AG09309 (cell line): ENCODE measurements at places on chromosomes 11 and 22.

GRCh38 chr11:48123934-48124755, 92.5 kb upstream of the OR4B1 start:
- no peak for DNase-seq

DNA sequence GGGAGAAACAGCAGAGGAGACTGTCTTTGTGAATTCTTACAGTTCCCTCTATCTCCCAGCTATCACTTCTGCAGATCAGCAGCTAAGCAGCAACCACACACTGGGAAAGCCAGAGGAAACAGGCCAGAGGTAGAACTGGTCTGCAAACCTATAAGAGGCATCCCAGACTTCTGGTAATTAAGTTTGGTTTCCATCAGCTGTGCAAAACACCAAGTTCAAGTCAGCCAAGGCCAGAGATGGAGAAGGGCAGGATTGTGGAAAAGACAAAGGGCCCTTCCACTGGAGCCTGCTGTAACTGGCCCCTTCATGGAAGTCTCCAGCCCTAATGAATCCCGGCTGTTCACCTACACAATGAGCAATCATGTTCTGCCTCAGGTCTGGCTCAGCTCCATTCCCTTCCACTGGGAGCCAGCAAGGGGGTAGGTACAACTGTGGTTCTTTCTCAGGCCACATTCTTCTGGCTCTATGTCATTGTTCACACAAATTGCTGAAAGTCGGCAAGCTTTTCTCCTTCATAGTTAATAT, 4.6 kb upstream of the PAMR1 start:
- DNase-seq = peak; percentile 91

- no peak for DNase-seq
Measured at GRCh38 chr11:47916361-47916841, 64.0 kb upstream of the PTPRJ start.

DNA sequence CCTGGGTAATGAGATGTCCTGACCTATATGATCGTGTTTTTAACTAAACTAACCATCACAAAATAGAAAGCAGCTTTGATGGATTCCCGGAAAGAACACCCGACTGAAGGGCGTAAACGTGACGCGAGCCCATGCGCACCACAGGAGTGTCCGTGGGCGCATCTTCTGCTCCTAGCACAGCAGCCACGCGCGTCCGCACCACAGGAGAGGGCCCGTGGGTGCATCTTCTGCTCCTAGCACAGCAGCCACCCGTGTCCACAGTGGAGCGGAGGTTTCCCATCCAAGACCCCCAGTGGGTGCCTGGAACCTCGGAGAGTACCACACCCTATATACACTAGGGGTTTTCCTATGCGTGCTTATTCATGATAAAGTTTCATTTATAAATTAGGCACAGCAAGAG, 36.1 kb upstream of the NRIP3 start:
- DNase-seq = no peak

DNA sequence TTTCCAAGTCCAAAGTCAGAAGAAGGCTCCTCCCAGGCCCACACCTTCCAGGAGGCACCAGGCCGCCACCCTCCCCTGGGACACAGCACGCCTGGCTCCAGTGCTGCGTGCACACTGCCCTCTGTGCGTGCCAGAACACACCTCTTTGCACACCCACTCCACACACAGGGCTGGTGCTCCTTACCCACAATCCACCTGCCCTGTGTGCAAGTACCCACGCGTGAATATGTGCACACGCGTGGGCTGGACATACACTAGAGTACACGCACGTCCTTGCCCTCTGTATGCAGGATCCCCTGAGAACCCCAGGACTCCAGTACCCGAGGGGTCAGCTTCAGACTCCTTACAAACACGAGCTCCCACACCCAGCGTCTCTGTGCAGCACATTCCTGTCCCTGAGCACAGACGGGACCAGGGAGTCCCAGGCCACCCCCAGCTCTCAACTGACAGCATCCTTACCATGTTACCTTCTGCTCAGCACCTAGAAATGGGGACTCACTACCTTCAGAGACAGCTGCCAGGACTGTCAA, 2.8 kb downstream of the DUSP8 start:
- DNase-seq = no peak

DNA sequence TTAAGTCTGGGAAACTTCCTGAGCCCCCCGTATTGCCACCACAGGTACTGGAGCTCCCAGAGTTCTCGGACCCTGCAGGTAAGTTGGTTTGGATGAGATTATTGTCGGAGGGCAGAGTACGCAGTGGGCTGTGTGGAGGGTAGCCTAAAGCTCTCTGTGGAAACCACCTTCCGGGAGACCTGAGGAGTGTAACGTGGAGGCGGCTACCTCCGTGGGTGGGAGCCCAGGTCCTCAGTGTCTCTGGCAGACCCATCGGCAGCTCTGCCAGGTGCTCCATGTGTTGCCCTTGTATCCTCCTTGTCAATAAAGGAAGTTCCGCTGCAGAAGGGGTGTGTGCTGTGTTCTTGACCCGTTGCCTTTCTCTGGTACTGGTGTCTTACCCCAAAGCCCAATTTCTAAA, 61.4 kb downstream of the SYT13 start:
- no peak for DNase-seq

GRCh38 chr11:3840870-3841425, at the start of gene RHOG:
RHOG (minus strand) TSS chr11:3840959; CDS start chr11:3828138, 12,821 bp downstream.
- peak; percentile 35 for DNase-seq

- DNase-seq = no peak
Measured at GRCh38 chr11:33214767-33215166, 42.4 kb upstream of the HIPK3 start.

- DNase-seq = no peak
Measured at GRCh38 chr11:19164230-19164855, 37.4 kb downstream of the CSRP3 start.

GRCh38 chr11:78957476-78958245, 383.0 kb upstream of the NARS2 start:
- DNase-seq = peak; percentile 10

DNA sequence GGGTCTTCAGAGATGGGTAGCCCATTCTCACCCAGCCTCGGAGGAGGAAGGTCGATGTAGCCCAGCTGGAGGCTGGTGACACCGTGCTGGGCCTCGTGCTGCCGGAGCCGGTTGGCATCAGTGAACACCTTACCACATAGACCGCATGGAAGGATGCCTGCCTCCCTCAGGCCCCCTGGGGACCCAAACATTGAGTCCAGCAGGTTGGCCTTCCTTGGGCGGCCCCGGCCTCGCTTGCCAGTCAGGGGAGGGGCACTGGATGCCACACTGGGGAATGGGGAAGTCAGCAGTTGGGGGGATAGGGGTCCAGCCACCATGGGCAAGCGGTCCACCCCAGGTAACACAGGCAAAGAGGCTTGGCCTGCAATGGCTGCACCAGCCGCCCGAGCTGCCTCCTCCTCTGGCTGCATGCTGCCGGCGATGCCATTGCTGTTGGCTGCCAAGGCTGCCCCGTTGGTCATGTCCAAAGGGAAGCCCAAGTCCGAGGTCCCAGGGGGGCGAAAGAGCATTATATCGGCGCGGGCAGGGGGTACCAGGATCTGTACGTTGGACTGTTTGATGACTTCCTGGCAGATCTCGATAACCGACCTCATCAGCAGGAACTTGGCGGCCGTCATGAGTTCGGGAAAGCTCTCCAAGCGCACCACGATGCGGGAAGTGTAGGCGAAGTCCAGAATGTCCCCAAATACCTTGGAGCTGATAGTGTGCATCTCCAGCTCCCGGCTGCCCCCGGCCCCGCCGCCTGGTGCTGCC, 1.4 kb downstream of the PATZ1 start:
- no peak for DNase-seq

GRCh38 chr22:47632701-47633100, 870.3 kb downstream of the TBC1D22A start:
- DNase-seq = no peak

- DNase-seq = no peak
Measured at GRCh38 chr11:130315354-130315970, 745 bp upstream of the ZBTB44 start.

DNA sequence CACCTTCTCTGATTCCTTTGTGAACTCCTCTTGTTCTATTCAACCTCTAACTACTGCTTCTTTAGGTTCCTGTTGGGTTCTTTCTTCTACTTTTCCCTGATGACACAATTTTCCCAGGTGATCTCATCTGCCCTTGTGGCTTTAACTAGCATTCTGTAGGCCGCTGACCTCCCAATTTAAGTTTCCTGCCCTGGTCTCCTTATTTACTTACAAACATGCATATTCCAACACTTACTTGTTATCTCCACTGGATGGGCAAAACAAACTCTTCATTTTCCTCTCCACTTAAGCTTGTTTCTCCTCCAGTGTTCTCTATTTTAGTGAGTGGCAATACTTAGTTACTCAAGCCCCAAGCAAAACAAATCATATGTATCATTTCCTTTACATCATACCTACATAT, 734.5 kb downstream of the METTL15 start:
- no peak for DNase-seq

- DNase-seq = peak; percentile 52
Measured at GRCh38 chr11:122229078-122229477, 113.1 kb upstream of the BLID start.

DNA sequence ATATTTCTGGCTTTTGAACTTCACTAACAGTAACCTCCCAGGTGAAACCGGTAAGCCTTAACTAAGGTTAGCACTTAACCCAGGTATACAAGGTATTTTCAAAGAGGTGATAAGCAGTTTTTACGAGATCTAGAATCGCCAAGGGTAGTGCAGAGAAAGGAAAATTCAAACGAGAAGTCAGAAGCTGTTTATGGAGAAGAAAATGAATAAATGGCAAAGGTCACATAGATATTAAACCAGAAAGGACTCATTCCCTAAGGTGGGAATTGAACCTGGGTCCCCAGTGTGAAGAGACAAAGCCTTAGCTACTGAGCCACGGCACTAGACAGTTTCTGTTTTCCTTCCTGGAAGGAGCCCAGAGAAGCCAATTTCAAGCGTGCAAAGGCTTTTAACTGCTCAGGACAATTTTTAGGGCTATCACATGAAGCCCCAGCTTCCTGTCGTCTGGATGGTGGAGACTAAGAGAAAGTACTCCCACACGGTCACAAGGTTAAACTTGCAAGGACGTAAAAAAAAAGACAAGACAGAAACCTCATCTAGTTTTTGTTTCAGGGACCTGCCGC, 5.7 kb upstream of the C1QTNF6 start:
- DNase-seq = no peak

GRCh38 chr11:12963792-12964536, 45.2 kb upstream of the RASSF10 start:
- DNase-seq = no peak

GRCh38 chr22:43197271-43197941, 10.5 kb upstream of the TTLL12 start:
- no peak for DNase-seq

GRCh38 chr22:28052825-28053269, 133.8 kb upstream of the PITPNB start:
- DNase-seq = no peak

GRCh38 chr11:80929031-80929805, 1488.4 kb upstream of the TENM4 start:
- DNase-seq = no peak

DNA sequence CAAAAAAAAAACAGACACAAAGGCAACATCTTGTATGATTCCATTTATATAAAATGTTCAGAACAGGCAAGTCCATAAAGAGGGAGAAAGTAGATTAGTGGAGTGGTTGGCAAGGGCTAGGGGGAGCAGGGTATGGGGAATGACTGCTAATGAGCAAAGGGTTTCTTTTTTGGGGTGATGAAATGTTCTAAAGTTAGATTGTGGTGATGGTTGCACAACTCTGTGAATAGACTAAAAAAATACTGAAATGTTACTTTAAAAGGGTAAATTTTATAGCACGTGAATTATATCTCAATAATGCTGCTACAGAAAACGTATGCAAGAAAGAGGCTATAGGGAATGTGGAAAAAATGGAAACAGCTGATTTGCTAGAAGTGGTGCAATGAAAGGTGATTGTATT, 155.1 kb downstream of the TENM4 start:
- DNase-seq = peak; percentile 11

DNA sequence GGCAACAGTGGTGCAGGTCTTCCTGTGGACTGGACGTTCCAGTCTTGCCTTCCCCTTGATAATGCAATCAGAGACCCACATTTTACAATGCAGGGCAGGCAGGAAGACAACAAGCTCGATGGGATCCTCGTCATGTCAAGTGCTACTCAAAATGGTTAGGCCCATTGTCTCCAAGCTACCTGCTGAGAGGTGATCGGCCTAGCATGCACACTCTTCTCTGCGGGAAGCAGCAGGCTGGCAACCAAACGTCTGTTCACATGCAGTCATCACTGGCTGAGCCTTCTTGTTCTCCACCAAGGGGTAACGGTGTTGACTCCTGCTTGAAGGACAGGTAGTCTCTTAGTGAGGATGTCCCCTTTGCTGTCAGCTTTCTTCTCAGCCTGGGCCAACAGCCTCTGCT, 25.5 kb upstream of the CD82 start:
- no peak for DNase-seq

DNA sequence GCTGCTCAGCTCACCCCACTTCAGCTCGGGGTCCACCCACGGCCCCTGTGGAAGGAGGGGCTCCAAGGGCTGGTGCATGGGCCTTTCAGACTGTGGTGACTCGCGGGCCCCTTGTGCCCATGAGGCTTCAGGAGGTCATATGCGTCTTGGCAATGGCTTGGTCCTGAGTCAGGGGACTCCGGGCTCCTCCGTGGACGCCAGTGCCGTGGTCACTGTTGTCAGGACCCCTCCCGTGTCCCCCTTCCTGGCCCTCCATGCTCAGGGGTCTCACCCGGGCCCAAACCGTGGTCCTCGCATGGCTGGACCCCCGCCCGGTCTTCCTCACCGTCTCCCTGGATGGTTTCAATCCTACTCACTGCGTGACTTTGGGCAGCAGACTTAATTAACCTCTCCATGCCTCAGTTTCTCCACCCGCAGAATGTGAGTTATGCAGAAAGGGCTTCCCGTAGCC, 436.4 kb downstream of the TBC1D22A start:
- no peak for DNase-seq

- no peak for DNase-seq
Measured at GRCh38 chr22:32815943-32816342, 14.4 kb downstream of the TIMP3 start.

DNA sequence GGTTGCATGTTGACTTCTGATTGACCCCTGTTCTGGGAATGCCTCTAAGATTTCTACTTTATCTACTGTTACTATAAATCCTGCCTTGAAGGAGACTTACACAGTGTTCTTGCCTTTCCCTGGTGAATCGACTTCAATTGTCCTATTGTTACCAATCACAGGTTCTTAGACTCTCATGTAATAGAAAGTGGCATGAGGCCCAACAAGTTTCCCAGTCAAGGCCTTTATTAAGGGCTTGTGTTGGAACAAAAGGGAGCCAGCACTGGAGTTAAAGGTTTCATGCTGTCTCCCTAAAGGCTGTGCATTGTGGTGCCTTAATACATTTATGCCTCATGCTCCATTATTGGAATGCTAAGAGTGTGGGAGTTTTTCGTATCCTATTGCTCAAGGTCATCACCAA, 23.3 kb downstream of the MS4A2 start:
- no peak for DNase-seq

DNA sequence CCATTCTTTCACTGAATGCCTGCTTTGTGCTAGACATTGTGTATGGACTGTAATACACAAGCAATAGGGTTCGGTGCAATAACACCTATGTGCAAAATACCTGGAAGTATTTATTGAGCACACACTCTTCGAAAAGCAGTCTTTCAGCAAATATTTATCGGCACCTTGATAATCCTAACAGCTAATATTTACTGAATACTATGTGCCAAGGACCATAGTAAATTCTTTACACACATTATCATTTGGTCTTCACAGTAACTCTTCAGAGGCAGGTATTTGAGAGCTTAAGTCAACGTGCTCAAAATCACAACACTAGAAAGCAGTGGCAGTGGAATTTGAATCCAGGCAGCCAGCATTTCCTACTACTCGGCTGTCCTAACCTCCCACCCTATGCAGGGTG, 2.2 kb downstream of the B3GNT6 start:
- no peak for DNase-seq

- no peak for DNase-seq
Measured at GRCh38 chr11:29327891-29328290, 688.9 kb downstream of the KCNA4 start.
